ENCODE measurements at places on chromosomes 4 and X.

DNA sequence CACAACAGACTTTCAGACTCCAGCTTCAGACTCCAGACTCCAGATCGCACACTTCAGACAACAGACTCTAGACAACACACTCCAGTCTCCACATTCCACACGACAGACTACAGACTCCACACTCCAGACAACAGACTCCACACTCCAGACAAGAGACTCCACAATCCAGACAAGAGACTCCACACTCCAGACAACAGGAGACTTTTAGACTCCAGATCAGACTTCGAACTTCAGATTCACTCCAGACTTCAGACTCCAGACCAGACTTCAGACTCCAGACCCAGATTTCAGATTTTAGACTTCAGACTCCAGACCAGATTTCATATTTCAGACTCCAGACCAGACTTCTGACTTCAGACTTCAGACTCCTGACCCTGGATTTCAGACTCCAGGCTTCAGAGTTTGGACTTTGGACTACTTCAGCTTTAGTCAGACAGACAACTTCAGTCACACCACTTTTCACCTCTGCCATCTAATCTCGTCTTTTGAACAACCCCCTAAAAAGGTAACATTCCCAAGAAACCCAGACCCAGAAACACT lies 29.0 kb upstream of the TLR2 start:
- DNase-seq = no peak

DNA sequence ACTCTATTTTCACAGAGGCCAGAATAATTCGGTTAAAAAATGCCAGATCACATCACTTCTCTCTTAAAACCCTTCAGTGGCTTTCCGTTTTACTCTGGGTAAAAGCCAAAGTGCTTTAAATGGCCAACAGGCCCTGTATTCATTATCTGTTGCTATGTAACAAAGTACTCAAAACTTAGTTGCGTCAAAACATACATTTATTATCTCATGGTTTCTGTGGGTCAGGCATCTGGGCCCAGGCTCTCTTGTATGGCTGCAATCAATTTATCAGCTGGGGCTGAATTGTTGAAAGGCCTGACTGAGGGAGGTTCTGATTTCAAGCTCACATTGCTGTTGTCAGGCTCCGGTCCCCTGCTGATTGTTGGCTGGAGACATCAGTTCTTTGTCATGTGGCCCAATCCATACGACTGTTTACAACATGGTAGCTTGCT lies 72.7 kb upstream of the H2AZ1 start:
- no peak for DNase-seq

DNA sequence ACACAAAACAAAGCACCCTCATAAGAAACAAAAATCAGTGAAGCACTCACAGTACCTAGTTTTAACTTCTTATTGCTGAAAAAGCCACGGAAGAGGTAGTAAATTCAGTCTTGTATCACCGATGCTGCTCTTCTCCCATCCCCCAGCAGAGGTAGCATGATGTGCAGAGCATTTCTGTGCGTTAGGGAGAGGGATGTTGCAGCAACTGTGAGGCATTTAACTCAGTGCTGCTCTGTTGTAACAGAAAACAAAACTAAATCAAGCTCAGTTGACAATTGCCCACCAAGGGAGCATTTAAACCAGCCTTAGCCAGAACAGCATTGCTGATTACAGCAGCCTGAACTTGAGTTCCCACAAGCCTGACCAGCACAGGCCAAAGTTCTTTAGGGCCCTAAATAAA lies 1279.7 kb upstream of the ADGRL3 start:
- no peak for DNase-seq

DNA sequence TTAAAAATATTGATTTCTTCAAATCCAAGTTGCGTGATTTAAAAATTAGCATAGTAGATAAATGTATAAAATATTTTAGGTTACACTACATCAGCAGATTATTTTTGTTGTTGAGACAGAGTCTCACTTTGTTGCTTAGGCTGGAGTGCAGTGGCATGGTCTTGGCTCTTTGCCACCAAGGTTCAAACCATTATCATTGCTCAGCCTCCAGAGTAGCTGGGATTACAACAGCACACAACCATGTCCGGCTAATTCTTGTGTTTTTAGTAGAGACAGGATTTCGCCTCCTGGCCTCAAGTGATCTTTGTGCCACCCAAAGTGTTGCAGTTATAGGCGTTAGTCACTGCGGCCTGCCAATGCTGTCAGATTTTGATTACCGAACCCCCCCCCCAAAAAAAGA lies 1390.5 kb upstream of the TENM3 start:
- DNase-seq = no peak

DNA sequence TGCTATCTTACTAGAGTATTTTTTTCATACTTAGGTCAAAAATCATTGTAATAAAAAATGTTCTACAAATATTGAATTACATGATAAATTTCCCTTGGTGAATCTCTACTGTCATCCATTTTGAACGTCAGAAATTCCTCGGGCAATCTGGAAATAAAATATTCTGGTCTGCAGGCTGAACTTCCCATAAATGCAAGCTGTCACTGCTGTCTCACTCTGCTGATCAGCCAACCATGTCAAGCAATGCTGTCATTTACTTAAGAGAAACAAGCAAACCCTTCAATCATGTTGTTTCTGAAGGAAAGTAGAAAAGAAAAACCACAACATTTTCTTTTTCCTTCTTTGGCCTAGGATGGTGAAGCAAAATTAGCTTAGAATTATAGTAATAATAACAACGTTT lies 514.2 kb upstream of the GALNT7 start:
- no peak for DNase-seq

DNA sequence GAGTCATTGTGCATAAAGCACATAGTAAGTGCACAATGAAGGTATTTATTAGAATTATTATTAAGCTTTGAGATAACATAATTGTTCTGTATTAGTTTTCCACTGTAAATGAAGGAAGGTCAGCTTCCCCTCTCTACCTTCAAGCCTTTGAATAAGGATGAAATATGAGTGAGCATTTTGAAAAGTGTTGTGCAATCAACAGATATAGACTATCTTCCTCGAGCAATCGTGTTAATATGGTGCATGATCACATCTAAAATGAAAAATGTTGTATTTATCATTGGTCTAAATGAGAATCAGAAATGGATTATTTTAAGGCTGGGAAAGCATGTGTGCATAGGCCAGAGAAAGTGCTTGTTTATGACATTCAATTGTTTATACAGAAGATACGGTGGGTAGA lies 1474.6 kb upstream of the TENM3 start:
- DNase-seq = no peak

DNA sequence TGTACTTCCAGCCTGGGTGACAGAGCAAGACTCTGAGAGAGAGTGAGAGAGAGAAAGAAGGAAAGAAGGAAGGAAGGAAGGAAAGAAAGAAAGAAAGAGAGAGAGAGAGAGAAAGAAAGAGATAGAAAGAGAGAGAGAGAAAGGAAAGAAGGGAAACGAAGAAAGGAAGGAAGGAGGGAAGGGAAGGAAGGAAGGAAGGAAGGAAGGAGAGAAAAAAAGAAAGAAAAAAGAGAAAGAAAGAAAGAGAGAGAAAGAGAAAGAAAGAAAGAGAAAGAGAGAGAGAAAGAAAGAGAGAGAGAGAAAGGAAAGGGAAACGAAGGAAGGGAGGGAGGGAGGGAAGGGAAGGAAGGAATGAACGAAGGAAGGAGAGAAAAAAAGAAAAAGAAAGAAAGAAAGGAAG lies 238.6 kb downstream of the ASMT start:
- DNase-seq = no peak

GRCh38 chr4:3802571-3803474 lies 36.6 kb downstream of the ADRA2C start:
- DNase-seq = no peak

DNA sequence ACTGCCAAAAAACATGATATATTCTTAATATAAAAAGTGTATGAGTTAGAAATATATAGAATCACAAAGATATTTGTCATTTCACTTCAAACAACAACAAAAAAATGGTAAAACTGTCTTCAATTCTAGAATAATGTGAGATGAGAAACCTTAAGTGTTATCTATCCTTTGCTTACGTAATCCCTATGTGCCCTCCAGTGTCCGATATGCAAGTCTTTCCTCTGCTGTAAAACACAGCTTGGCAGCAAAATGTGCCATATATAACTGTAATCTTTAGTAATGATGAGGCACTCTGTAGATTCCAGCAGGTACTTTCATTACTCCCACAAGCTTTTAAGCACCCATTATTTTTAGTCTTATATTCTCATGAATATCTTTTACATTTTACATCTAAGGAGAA lies 555.1 kb upstream of the FRG1 start:
- no peak for DNase-seq

DNA sequence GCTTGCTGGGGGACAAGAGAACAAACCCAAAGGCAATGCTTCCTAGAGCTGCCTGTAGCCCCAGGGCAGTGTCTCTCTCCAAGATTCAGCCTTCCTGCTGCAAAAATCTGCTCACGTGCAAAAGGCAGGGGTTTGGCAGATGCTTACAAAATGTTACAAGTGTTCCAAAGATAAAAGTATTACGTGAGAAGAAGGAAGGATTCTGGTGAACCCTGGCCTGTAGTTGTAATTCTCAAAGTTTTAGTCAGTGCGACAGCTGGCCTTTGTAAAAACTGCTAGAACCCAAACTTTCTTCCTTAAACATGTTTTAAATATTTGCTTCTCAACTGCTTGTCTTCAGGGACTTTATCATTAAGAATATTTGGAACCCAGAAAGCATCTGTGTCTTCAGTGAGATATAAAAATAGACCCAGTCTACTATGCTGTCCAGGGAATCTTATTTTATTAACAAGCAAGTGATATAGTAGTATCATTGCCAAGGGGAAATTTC lies 232.3 kb downstream of the FRMPD4 start:
- DNase-seq = peak; percentile 69

DNA sequence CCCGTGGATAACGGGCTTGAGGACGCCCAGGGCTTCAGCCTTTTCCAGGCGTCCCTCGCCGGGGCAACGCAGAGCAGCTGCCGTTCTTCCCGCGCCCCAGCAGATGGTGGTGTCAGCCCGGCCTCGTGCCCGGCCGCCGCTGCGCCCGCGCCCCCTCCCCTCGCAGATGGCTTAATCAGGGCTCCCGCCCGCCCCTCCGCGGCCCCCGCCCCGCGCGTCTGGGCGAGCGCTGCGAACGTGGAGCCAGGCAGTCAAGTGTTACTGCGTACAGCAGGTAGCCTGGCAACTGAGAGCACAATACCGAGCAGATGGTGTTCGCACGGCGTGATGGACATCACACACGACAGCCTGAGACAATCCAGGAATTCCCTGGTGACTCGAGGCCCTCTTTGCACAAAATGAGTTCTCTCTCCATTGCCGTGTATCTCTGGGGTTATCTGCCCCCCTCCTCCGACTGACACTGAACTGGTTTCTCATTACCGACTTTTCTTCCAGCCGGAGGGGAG lies 69.3 kb downstream of the MGST2 start:
- peak; percentile 59 for DNase-seq

- DNase-seq = no peak
Measured at GRCh38 chr4:66929748-66930147, 615.6 kb downstream of the CENPC start.

GRCh38 chrX:107272431-107272921 lies 66.1 kb downstream of the DNAAF6 start:
- DNase-seq = no peak

Data from fibroblast of skin of back (primary cell).